Right cardiac atrium (tissue), 5 donors: ENCODE measurements at places on chromosomes 4 and X.

DNA sequence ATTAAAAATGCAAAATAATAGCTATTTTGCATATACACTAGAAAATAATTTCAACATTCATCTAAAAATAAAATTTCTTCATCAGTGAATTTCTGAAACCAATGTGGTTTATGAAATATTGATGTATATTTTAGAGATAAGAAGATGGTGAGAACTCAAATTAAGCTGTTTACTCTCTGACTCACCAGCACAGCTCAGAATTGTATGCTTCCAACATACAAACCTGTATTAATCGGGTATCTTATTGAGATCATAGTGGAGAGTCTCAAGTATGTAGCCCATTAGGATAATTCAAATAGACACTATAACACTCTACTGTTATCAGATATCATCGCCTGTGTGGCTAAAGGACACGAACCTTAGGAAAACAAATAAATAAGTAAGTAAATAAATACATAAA lies 899.5 kb upstream of the INTU start:
- DNase-seq = no peak

DNA sequence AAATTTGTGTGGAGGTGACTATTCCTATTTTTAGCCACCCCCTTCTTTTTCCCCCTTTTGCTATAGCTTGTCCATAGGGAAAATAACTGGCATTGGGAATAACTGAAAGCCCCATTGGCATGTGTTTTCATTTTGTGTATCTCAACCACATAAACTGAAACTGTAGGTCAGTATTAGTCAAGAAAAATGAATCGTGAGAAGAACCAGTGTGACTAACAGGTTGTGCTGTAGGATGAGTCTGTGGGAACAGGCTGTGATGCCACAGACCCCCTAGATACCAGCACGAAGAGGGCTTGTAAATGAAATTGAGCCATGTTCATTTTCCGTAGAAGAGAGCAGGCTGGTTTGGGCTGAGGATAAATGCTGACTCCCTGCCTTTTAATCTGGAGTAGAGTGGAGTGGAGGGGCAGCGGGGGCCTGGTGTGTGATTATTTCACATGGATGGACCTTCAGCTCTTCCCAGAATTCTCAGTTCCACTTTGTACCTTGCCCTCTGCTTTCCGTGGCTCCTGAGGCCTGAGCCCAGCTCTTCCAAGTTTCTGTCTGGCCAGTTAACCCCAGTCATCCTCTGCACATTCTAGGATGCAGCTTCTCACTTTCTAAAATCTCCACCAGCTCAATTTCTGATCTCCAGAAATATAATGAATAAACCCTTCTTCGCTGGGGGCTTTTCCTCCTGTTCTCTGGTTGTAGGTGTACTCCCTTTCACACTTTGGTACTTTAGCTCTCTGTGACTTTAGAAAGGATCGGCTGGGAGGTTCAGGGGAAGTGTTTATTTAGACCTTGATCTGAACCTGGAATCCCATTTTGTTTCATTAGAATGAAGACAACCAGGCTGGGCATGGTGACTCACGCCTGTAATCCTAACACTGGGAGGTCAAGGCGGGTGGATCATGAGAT lies 37.3 kb downstream of the DCUN1D4 start:
- DNase-seq = no peak

GRCh38 chr4:150447356-150447755 lies 134.6 kb upstream of the MAB21L2 start:
- DNase-seq = no peak

- DNase-seq = no peak
Measured at GRCh38 chrX:112664924-112665323, 14.8 kb downstream of the LHFPL1 start.

DNA sequence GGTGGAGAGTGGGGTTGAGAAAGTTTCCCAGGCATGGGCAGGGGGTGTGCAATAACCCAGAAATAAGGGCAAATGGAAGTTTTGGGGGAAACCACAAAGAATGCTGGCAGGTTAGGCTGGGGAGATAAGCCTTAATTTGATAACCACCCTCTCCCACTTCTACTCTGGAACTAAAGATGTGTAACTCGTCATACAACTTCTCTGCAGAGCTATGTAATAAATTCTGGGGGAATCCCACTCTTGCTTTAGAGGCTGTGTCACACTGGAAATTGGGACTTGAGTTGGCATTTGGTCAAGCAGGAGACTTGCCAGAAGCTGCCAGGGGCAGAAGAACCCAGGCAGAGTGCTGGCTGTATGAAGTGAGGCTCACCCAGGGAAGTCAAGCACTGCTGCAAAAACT lies 170.9 kb upstream of the CPEB2 start:
- no peak for DNase-seq
